ENCODE measurements at places on chromosomes 11 and 22.

DNA sequence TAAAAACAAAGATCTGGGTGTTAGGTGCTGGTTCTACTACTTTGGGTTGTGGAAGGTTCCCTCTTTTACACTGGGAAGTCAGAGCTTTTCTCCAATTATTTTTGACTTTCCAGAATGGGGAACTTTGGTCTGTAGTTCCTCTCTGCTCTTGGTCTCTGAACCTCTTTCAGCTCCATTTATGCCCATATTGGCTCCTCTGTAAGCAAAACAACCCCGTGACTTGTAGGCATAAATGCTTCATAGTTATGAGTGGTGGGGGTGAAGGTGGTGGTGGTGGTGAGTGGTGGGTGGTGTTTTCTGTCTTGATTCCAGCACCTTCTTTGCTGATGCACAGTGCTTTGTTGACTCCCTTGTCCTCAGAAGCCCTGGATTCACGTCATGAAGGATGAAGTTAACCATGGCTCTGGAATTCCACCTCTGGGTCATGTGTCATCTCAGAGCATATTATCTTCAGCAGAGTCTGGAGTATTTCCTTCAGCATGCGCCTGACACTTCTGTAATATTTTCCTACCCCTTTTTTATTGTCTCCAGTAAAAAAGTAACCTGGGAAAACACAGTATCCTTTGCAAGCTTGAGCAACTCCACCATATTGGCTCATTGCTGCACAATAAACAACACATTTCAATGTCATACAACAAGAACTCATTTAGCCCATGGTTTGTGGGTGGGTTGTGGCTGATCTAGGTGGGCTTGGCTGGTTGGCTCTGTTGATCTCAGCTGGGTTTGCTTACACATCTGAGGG, 24.1 kb upstream of the GRK3 start:
- no peak for DNase-seq

DNA sequence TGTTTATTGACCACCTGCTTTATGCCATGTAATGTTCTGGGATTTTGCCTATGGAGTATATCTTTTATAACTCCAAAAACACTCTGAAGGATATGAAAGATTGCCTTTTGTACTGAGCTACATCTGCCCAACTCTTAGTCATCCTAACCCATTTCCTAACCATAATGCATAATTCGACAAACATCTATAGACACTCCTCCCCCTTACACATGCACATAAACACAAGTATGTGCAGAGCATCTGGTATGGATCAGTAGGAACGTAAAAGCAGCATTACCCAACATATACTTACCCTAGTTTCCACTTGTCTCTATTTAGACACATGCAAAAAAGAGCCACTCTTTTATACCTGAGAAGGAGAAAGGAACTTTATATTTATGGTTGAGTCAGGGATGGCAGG, 272.8 kb downstream of the FAM76B start:
- no peak for DNase-seq

GRCh38 chr11:75342231-75342918, 9.1 kb downstream of the ARRB1 start:
- no peak for DNase-seq

- DNase-seq, result no peak
Measured at GRCh38 chr11:21656065-21656464, 536.8 kb upstream of the ANO5 start.

DNA sequence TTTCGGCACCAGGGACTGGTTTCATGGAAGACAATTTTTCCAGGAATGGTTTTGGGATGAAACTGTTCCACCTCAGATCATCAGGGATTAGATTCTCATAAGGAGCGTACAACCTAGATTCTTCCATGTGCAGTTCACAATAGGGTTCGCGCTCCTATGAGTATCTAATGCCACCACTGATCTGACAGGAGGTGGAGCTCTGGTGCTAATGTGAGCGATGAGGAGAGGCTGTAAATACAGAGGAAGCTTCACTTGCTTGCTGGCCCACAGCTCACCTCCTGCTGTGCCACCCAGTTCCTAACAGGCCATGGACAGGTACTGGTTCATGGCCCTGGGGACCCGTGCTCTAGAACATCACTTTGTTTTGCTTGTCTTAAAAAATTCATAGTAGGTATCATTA, 41.8 kb upstream of the AMPD3 start:
- DNase-seq, result no peak

DNA sequence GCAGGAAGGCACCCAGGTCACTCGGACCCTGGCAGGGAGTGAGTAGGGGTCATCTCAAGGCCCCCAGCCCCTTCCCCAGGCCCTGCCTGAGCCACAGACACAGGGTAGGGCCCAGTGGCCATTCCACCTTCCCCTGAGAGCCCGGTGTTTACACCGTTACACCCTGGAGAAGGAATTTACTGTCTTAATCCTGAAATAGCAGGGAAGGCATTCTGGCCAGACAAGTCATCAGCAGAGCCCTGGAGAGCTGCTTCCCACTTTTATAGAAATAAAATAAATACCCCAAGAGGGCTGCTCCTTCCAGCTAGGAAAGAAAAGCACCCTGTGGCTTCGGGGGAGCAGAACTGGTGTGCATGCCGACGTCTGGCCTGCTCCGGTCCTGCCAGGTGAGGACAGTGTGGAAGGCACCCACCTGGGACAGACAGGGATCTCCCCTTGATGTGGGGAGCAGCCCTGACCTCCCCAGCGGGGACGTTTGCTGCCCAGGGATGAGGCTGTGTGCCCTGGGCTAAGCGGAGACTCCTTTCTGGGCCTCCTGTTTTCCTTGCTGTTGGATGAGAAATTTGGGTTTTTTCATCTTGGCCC, 180.0 kb downstream of the MN1 start:
- DNase-seq, result no peak

DNA sequence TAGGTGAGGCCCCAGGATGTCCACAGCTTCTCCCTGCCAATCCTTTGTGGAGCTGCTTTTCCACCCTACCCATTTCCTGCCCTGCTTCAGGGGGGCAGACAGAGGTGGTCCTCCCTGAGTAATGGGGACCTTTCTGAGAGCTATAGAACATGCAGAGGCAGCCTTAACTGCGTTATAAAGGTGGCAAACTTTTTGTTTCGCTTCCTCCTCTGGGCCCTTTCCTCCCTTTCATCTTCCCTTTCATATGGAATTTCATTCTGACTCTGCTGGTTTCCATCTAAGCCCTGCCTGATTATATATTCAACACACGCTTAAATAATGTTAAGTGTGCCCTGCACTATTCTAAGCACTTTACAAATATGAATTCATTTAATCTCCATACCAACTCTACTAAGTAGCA, 169.3 kb upstream of the E2F8 start:
- DNase-seq, result no peak

GRCh38 chr11:125365196-125365931, 130.7 kb downstream of the FEZ1 start:
- DNase-seq, result no peak

DNA sequence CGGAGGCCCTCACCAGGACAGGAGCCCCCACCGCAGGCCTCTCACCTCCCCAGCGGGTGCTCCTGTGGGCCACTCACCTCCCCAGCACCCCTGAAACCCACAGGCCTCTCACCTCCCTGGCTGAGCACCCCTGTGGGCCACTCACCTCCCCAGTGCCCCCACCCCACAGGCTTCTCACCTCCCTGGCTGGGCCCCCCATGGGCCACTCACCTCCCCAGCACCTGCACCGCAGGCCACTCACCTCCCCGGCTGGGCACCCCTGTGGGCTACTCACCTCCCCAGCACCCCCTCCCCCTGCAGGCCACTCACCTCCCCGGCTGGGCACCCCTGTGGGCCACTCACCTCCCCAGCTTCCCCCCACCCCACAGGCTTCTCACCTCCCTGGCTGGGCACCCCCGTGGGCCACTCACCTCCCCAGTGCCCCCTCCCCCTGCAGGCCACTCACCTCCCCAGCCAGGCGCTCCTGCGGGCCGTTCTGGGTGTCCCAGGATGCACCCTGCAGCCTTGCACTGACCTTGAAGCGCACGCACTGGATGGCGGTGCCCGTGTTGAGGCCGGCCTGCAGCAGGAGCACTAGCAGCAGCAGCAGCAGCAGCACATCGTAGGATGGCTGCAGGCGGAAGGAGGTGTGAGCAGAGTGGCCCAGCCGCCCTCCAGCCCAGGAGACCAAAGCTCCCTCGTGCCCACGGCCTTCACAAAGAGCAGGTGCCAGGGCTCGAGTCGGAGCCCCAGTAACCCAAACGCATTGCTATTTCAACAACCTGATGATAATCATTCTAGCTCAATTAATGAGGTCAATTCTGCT, 5.7 kb upstream of the TTLL8 start:
- no peak for DNase-seq

All from smooth muscle cell of the brain vasculature (primary cell).